ENCODE measurements at places on chromosomes 3 and 15. TPM values are rescaled to one million over a fixed set of nuclear protein-coding genes. Genes with fewer than 3 reads are reported as not detected.

Gene IQCF5
- not detected for total RNA-seq

Gene ACTC1
- total RNA-seq, result 0.22 TPM

Gene CLDN1
- 33.5 TPM for total RNA-seq

Gene SNX4
- total RNA-seq, result 27.8 TPM

Gene SRGAP3
- 0.89 TPM for total RNA-seq

Gene MUC20
- 0.56 TPM for total RNA-seq

Gene CELF6
- total RNA-seq, result not detected

Gene ANO10
- 19.6 TPM for total RNA-seq

Gene HGD
- 17.6 TPM for total RNA-seq

Gene DUOX2
- 0.02 TPM for total RNA-seq

Gene PARP9
- total RNA-seq, result 5.3 TPM

Gene MYO9A
- total RNA-seq, result 8.6 TPM

Gene IMPG2
- not detected for total RNA-seq

Gene TM6SF1
- total RNA-seq, result 0.10 TPM

Gene NAALADL2
- not detected for total RNA-seq
